Osteoblast (primary cell): ENCODE measurements at places on chromosomes 5 and 9. TPM values are rescaled to one million over a fixed set of nuclear protein-coding genes. Genes with fewer than 3 reads are reported as not detected.
A peak's percentile ranks its signal among the peaks of the same experiment; 100 is the strongest.

DNA sequence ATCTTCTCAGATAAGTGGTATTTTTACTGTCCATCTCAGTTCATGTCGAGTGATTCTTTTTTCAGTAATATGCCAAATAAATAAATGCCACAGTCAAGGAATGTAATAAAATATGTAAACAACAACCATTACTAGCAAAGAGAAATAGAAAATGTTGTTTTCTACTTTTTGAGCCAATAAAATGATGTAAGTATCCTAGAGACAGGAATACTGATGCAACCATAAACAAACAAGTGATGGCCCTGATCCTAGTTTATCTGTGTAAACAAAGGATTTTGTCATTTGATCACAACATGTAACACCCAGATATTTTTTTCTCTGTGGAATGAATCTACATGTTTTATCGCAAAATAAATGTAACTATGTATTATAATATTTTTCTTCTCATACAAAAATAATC is 1852.8 kb downstream of the EFNA5 start:
- no peak for DNase-seq
- H3K27me3 ChIP-seq, result no peaks in the 10 kb centered on the region
- H3K4me3 ChIP-seq, result no peak overlapping the region
- no peaks in the 10 kb centered on the region for H3K36me3 ChIP-seq

Gene ANKRD34B
- total RNA-seq, result not detected in 2 replicates

Gene ITK
- total RNA-seq, result under 0.01 TPM in 1 of 2 replicates, not detected in the other

DNA sequence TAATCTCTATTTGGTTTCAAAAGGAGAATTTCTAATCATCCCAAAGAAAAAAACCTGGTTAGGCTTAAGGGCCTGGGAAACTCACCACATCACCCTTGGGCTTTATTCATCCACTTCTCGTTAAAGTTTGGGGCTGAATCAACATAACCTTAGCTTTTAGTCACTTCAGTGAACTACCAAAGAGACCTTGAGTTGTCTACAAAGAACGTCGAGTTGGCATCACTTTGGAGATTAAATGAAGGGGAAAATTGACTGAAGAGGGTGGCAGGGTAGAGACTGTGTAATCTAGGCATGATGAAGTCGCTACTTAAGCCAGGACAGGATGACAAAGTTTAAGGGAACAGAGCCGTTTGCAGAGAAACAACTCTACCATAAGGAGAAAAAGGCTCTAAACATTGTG is 341.4 kb downstream of the RAB3C start:
- no peak overlapping the region for H3K4me3 ChIP-seq
- H3K36me3 ChIP-seq, result no peaks in the 10 kb centered on the region
- no peak for DNase-seq
- H3K4me1 ChIP-seq, result peaks cover 35% of the 10 kb centered on the region
- no peaks in the 10 kb centered on the region for H3K27me3 ChIP-seq

GRCh38 chr9:137435980-137436760 is 5.0 kb downstream of the ENTPD8 start:
- H3K4me1 ChIP-seq, result peaks cover 8% of the 10 kb centered on the region
- H3K4me3 ChIP-seq, result no peak overlapping the region
- peak; percentile 100 for DNase-seq
- H3K27ac ChIP-seq, result no peak overlapping the region
- H3K27me3 ChIP-seq, result no peaks in the 10 kb centered on the region

- H3K27me3 ChIP-seq, result no peaks in the 10 kb centered on the region
- H3K27ac ChIP-seq, result peak overlapping the region; percentile 9
- H3K36me3 ChIP-seq, result no peaks in the 10 kb centered on the region
- H3K4me1 ChIP-seq, result peaks cover 4% of the 10 kb centered on the region
- H3K4me3 ChIP-seq, result peak overlapping the region; percentile 35
Measured at GRCh38 chr5:89930591-89931392, 478.8 kb downstream of the CETN3 start.

GRCh38 chr5:55902696-55903095 is 51.5 kb downstream of the IL31RA start:
- H3K27ac ChIP-seq, result no peak overlapping the region
- H3K4me3 ChIP-seq, result no peak overlapping the region

GRCh38 chr9:130654879-130655278 is 9.5 kb upstream of the PRDM12 start:
- no peaks in the 10 kb centered on the region for H3K36me3 ChIP-seq
- H3K4me3 ChIP-seq, result no peak overlapping the region
- DNase-seq, result peak; percentile 65
- H3K4me1 ChIP-seq, result no peaks in the 10 kb centered on the region
- peaks cover 58% of the 10 kb centered on the region for H3K27me3 ChIP-seq
- no peak overlapping the region for H3K27ac ChIP-seq

Gene FOXI1
- not detected in 2 replicates for total RNA-seq

- no peaks in the 10 kb centered on the region for H3K36me3 ChIP-seq
- no peaks in the 10 kb centered on the region for H3K4me1 ChIP-seq
- no peak overlapping the region for H3K27ac ChIP-seq
- H3K4me3 ChIP-seq, result no peak overlapping the region
- DNase-seq, result no peak
Measured at GRCh38 chr5:168287362-168287761, 4.1 kb upstream of the WWC1 start.
